ENCODE measurements at places on chromosomes 11 and 22.

DNA sequence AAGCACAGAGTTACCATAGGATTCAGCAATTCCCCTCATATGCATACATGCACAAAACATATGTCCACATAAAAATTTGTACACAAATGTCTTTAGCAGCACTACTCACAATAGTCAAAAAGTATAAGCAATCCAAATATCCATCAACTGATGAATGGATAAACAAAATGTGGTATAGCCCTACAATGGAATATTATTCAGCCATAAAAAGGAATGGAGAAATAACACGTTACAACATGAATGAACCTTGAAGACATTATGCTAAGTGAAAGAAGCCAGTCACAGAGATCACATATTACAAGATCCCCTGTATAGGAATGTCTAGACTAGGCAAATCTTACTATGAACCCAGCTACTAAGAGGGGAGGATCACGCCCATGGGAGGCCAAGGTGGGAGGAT, 7.2 kb downstream of the PRR14L start:
- no peak for DNase-seq

DNA sequence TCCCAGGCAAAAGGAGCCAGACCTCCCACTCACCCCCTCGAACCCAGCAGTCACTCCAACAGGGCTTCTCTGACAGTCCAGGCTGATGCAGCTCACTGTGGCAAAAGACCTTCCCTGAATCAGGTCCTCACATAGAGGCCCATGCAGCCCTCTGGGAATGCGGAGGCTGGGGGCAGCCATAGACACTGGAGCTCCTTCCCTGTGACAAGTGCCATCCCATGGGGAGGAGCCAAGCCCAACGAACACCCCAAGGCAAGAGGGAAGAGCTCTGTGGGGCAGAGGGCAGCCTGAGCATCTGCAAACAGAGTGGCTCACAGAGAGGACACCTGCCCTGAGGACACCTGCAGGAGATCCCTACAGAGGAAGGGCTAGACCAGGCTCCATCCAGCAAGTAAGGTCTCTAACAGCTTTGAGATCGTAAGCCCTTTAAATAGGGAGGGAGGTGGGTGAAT, at the start of gene LINC01488:
Gene LINC01488, plus strand, starts transcription at position 271 of the 452 bp plus-strand sequence.
- DNase-seq = no peak

- DNase-seq = no peak
Observed at GRCh38 chr22:20887375-20887774, 28.6 kb downstream of the SNAP29 start.

DNA sequence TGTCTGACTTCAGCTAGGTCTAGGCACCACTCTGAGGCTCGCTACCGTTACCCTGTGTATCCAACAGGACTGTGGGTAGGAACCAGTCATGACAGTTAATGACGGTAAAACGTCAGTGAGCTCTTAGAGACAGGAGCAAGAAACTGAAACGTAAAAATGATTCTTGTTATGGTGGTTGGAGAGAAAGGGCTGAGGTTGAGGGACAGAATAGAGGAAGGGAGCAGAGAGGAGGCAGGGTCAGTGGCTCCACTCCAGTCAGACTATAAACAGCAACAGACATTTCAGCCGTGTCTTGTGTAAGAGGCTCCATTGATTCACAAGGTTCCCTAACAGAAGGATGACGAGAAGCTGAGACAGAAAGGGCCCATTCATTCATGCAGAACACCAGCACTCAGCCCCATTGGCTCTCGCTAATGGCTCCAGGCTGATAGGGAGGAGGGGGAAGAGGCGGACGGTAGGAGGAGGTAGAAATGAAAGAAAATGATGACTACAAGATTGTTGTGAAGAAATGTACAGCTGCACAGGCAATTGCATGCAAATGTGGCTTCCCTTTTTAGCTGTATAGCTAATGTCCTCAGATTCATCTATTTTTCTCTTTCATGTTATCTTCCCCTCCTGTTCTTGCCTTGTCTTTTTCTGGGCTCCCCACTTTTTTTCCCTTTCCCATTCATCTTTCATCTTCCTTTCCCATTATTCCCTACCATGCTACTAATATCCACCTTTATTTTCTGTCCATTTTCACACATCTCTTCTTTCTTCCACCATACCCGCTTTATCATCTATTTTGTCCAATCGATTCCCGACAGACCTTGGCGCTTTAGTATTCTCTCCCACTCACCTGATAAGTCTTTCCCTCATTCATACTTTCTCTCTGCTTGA, 34.3 kb downstream of the ETS1 start:
- no peak for DNase-seq

DNA sequence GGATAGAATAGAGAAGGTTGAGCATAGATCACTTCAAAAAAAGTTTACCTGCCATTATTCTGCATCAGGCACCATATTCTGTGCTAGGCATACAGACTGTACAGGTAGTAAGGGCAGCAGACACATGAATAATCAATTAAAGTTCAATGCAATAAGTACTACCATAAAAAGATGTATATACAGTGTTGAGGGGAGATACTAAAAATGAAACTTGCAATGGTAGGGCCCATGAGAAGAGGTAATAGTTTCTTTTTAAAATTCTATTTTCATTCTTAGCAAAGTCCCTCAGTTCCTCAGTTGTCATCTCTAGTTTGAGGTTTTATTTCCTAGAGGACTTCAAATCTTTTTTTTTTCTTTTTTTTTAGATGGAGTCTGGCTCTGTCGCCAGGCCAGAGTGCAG, 819.9 kb downstream of the FAM181B start:
- DNase-seq = no peak
